Activated T-helper 1 cell treated with anti-CD3 and anti-CD28 coated beads, Interleukin-12 subunit alpha, Interleukin-12 subunit beta, Interleukin-2, Interleukin-4 antibody, amounts not matched to agents 30 ng/mL and 10 ng/mL and 1 ng/mL, durations not matched to agents 14 hours and 24 hours and 36 hours (primary cell): ENCODE measurements at places on chromosomes 2 and 18.

DNA sequence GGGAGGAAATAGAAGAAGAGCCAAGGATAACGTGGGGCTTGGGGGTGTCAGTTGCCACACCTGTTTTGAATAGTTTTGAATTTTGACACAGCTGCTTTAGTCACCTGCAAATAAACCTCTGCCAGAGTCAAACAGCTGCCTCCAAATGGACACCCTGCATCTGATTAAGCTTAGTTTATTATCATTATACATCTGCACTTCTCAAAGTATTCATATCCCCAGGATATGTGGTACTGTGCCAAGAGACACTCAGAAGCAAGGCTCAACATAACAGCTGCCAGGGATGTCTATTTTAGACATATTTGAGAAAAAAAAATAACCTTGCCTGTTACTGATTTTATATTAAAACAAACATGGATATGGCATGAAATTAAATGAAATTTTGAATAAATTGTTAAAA, 122.5 kb upstream of the WDR75 start:
- no peak for DNase-seq
- no peak overlapping the region for H3K27ac ChIP-seq
- H3K36me3 ChIP-seq, result no peaks in the 10 kb centered on the region
- no peaks in the 10 kb centered on the region for H3K4me1 ChIP-seq
- H3K27me3 ChIP-seq, result no peaks in the 10 kb centered on the region

DNA sequence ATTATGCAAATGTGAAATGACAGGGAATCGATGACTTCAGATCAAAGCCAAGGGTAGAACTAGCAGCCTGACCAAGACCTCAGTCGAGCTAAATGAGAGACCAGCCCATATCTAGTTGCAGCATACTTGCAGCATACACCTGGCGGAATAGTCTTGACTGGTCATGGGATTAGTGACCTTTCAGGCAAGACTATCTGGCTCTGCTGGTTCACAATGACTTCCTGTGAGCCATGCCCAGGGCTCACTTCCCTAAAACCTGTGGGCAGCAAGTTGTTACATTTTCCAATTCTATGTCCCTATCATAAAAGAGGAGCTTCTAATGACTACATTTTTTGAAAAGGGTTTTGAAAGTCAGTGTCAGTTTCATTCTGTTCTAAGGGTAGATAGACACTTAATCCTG, 1624.9 kb upstream of the CELF4 start:
- no peaks in the 10 kb centered on the region for H3K27me3 ChIP-seq
- H3K4me1 ChIP-seq, result no peaks in the 10 kb centered on the region
- no peak for DNase-seq
- H3K36me3 ChIP-seq, result no peaks in the 10 kb centered on the region

GRCh38 chr2:29446847-29447246, 331.6 kb downstream of the CLIP4 start:
- H3K27ac ChIP-seq, result no peak overlapping the region
- no peaks in the 10 kb centered on the region for H3K36me3 ChIP-seq
- no peaks in the 10 kb centered on the region for H3K4me1 ChIP-seq
- H3K27me3 ChIP-seq, result peaks cover 4% of the 10 kb centered on the region

DNA sequence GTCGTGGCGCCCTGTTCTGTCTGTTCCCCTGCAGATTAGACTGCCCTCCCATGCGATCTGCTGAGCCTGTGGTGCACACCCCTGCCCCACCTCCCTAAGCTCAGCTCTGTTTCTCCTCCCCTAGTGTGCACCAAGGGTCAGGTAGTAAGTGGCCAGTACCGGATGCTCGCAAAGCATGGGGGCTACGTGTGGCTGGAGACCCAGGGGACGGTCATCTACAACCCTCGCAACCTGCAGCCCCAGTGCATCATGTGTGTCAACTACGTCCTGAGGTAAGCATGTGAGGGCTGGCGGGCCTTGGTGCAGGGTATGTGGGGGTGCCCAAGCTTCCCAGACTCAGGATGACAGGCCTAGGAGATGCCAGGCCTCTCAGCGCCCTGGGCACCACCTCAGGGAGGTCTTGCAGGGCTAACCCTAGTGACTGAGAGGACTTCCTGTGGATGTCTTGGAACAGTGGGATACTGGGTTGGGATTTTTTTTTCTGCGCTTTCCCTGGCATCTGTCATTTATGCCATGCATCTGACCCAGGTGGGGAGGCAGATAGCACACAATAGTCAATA, 78.4 kb downstream of the EPAS1 start:
- H3K4me1 ChIP-seq, result no peaks in the 10 kb centered on the region
- H3K27ac ChIP-seq, result no peak overlapping the region
- peaks cover 1% of the 10 kb centered on the region for H3K36me3 ChIP-seq
- DNase-seq, result no peak
- no peak overlapping the region for H3K4me3 ChIP-seq
- no peaks in the 10 kb centered on the region for H3K27me3 ChIP-seq
